ENCODE measurements at places on chromosomes 1 and 21.

DNA sequence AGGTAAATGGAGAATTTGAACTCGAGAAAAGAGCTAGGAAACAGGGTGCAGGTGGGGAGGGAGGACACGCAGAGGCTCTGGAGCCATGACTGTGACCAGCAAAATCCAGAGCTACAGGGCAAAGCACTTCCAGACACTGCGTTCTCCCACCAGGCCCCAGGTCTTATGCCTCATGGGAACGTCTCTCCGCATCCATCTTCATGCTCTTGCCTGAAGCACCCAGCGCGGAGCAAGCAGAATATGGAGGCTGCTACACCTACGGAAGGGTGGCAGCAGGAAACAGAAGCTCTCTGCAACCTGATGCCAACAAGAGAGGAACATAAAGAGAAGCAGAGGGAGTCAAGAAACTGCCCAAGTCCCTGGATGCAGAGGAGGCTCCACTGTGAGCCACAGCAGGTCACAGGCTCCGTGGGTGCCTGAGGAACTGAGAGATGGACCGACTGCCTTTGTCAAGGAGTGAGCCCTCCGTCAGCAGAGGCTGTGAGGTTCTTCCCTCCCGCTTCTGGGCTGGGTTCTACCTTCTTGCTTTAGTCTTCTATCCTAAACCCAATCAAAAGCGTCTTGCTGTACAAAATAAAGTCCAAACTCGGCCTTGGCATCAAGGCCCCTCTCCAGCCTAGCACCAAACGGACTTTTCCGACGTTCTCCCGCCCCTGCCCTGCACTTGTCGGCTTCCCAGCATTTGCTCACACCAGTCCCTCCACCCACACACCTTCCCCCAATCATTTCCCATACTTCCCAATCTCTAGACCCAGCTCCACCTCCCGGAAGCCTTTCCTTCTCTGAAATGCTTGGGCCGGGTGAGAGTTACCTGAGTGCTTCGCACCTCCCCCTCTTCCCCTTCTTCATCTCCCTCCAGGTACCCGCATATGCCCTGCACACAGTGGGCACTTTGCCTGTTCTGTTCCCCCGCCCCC, 930 bp downstream of the DHCR24 start:
- DNase-seq: no peak

- DNase-seq: no peak
These were observed 54.6 kb upstream of the POU2F1 start for GRCh38 chr1:167165948-167166689.

GRCh38 chr1:38093569-38094520, 47.3 kb upstream of the POU3F1 start:
- DNase-seq: no peak

DNA sequence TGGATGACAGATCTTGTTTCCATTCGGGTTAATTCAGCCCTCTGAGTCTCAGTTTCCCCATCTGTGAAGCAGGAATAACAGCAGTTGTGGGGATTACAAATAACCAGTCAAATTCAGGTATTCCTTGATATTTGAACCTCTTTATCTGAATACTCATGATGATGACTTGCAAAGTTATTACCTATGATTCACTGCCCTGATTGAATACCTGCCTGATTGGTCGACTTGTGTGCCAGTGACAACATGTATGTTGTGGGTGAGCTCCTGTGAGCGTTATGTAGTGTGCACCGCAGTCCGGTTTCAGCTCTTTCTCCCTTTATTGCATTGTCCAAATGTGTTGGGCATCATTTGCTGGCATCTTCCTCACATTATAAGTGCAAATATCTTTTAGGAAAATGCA, 9.5 kb upstream of the TMEM61 start:
- DNase-seq: no peak

DNA sequence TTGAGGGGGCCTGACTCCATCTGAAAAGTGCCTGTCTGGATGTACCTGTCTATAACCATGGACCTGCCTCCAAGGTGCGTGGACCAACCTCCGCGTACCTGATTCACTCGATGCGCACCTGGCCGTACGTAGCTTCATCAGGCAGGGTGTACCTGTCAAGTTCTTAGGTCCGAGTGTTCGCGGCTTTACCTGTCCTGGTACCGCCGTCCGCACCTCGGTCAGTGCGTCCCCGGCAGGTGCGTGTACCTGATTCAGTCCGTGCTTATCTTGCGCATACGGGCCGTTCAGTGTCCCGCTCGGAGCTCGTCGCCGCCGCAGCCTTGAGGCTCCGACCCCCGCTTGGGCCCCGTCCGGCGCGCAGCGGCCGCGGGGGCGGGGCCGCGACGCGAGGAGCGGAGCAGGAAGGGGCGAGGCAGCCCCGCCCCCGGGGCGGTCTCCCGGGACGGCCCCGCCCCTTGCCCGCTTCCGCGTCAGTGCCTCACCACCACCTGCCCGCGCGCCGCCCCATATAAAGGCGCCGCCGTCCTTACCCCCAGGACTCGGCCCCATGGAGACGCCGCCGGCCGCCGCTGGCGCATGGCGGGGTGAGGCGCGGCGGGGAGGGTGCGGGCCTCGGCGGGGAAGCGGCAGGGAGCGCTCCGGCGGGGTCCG, at the start of gene ZC3H12A:
ZC3H12A (plus strand) TSS at position 535 of the 651 bp plus-strand sequence. CDS start 917 bp downstream, outside the sequence.
- peak; percentile 91 for DNase-seq

- no peak for DNase-seq
These were observed 14.2 kb downstream of the COL6A2 start for GRCh38 chr21:46111857-46112724.

- no peak for DNase-seq
These were observed 171.1 kb upstream of the FGGY start for GRCh38 chr1:59125676-59126320.

GRCh38 chr21:32713726-32714125, 14.1 kb downstream of the SYNJ1 start:
- DNase-seq: no peak

DNA sequence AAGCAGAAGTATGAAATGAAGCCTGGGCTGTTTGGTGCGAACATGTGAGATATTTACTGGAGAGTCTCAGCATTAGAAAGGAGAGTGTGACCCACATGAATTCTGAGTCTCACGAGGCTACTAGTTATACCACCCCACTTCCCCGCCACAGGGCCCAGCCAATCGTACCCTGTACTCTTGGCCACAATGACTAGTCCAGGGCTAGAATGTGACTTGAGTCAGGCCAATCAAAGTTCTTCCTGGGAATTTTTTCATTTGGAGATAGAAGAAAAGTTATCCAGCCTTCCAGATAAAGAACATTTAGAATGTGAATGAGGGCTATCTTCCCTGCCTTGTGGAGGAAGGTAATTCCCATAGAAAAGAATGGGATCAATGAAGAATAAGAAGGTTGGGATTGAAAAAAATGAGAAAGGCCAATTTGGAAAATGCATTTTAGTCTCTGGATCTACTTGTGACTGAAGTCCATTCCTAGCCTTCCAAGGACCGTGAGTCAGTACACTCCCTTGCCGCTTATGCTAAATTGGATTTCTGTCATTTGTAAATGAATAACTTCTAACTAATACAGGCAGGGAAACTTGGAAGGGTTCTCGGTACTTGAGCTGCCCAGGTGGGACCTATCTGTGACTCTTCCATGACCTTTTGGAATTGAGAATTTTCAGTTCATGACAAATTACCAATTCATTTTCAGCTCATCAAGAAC, 12.3 kb upstream of the RIMKLA start:
- DNase-seq: no peak

- DNase-seq: no peak
These were observed 690 bp upstream of the RNF19B start for GRCh38 chr1:32965251-32965747.

DNA sequence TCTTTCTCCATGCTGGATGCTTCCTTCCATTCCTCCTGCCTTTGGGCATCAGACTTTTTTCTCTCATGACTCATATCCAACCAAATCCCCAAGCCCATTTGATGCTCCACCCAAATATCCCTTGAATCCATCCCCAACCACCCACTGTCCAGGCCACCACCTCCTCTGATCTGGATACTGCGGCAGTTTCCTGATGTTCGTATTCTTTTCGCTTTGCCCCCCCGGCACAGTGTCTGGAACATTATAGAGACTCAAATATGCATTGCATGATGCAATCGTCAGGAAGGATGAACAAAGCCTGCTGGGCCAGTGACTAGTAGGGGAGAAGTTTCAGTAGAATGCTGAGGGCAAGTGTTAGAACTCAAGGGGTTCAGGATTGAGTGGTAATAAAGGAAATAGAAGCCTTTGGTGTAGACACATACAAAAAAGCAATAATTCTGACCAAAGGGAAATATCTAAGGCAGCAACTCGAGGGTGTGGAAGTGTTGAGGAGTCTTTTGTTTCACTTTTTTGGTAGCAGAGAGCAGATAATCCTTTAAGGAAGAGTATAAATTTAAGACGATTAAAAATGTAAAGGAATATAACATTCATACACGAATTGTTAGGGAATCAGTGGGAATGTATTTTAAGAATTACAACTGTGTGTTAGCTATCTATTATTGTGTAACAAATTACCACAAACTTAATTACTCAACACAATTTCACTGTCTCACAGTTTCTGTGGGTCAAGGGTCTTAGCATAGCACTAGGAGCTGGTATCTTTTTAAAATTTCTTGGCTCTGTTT, 7.5 kb downstream of the S100A11 start:
- no peak for DNase-seq

DNA sequence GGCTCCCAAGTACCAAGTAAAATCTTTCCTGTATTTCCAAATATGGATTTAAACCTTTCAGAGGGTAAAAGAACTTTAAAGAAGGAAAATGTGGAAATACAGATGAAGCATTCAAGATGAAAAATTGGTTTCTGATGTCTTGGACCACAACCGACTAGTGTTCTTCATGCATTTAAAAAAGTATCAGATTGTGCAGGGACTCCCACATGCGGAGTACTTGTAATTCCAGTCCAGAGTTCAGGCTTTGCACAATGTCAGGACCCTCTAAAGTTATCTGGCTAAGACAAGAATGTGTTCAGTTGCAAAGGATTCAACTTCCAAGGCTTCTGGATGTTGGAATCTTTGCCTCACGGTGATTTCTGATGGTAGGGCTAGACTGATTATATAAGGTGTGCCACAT, 66.7 kb downstream of the RGL1 start:
- no peak for DNase-seq

DNA sequence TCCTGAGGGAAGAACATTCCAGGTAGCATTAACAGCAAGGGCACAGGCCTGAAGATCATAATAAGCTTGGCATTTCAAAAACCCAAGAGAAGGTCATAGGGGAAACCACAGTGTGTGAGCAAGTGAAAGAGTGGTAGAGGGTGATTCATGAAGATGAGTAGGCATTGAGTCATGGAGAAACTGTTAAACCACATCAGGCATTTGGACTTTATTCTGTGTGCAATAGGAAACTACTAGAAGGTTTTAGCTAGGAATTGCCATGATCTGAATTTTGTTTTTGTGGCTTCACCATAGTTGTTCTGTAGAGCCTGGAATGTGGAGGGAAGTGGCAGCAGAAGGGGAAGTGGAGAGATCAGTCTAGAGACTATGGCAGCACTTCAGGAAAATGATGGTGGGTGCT, 359.0 kb upstream of the PTBP2 start:
- DNase-seq: no peak

GRCh38 chr1:233647636-233648035, 33.7 kb downstream of the KCNK1 start:
- DNase-seq: no peak

GRCh38 chr1:203117611-203118575, 9.6 kb upstream of the ADORA1 start:
- peak; percentile 15 for DNase-seq

DNA sequence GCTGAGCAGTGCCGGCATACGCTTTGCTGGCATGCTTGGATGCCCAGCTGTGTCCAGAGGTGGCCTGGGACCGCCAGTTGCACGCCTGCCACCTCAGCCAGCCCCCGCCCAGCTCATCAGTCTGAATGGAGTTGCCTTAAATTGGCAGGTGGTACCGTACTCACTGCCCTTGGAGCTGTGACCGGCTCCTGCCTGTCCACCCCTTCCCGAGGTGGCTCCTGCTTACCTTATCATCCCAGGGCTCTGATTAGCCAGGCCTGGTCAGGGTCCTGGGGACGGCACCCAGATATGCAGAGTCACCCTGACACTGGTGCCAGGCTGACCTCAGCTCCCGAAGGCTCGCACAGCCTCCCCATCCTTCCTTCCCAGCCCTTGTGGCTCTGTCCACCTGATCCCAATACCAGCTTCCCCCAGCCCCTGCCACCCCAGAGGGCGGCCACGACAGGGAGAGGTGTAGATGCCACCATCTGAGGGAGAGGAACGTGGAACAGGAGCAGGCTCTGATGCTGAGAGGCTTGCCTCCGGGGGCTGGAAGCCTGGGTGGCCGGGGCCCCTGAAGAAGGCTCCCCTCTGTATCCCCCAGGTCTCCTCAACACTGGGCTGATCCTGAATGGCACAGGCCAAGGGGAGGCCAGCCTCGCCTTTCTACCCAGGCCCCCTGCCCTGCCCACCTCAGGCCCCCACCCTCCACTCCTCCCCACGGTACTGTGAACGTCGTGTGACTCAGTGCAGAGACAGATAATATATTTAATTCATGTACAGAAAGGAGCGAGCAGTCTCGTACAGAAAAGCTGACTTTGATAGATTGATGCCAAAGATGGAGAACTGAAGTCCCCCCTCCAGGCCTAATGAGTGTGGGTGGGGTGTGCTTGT, 27.8 kb downstream of the CDK18 start:
- no peak for DNase-seq

- DNase-seq: no peak
These were observed 146.0 kb downstream of the RERE start for GRCh38 chr1:8671306-8671917.

DNA sequence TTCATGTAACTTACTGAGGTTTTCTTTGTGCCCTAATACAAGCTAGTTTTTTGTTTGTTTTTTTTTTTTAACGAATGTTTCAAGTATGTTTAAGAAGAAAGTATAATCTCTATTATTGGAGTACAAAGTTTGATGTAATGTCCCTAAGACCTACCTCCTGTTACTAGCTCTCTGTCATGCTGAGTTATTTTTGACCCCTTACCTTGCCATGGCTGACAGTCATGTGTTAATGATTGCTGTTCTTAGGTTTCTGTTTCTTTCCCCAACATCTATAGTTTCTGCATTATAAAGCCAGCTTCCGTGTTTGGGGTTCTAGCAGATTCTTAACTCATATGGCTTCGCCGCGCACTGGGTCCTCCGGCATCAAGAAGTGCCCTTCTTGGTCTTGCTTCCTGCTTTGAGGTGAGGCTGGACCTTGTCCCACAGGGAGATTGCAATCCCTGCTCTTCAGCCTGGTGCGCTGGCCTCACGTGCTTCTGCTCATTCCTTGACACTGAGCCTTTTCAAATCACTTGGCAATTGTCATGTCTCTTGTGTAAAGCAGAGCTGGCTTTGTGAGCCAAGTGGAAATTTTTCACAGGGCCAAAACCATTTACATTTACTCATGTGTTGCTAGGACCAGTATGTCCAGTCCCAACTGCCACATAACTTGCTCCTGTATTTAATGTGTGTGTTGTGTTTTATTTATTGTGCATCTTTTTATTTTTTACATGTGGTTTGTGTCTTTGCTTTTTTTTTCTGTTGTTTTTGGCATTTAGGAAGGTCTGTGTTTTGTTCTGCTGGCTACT, 135.0 kb upstream of the COL6A1 start:
- no peak for DNase-seq

- no peak for DNase-seq
These were observed 10.1 kb upstream of the PSMG1 start for GRCh38 chr21:39193380-39193779.

Data from stimulated activated CD4-positive, alpha-beta T cell treated with anti-CD3 and anti-CD28 coated beads, Interleukin-4, amount 100 ng/mL, for 4 hours (primary cell).